Fibroblast of the aortic adventitia (primary cell): ENCODE measurements at places on chromosomes 4 and X.

GRCh38 chrX:130770615-130771014 is 132.4 kb downstream of the ENOX2 start:
- DNase-seq, result peak; percentile 85

DNA sequence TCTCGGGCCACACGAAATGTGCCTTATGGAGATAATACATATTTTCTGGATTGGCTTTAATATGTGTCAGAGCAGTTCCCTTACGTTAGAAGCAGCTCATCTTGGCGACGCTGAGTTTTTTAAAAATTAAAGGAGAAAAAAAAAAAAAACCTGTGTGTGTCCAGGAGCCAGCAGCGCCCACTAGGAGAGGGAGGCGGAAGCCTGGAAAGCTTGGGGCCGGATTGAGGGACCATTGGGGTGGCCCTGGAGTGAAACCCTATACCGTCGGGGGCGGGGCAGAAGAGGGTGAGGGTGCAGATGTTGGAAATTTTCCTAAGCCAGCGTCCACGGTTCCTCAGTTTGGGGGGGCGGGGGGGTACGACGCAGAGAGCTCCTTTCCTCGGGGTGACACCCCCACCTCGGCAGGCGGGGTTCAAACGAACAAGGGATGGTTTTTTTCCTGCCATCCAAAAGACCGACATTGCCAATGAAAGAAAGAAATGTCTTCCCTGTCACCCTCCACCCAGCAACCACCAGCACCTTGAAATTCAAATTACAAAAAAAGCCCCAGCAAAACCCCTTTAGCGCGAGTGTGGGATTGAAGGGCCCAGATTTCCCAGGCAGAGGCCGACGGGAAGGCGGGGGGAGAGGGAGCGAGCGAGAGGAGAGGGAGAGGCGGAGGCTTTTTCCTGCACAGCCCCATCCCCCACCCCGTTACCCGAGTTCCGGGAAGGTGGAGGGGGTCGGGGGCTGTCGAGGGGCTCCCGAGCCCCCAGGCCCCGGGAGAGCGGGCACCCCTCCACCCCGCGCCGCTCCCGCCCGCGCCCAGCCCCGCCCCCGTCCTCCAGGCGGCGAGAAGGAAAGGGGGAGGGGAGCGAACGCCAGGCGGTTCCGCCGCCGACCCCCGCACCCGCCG is 859 bp downstream of the SMARCA1 start:
- peak; percentile 52 for DNase-seq

GRCh38 chrX:112368371-112368770 is 285.8 kb upstream of the TRPC5 start:
- no peak for DNase-seq

GRCh38 chr4:4778554-4778953 is 80.9 kb upstream of the MSX1 start:
- no peak for DNase-seq

DNA sequence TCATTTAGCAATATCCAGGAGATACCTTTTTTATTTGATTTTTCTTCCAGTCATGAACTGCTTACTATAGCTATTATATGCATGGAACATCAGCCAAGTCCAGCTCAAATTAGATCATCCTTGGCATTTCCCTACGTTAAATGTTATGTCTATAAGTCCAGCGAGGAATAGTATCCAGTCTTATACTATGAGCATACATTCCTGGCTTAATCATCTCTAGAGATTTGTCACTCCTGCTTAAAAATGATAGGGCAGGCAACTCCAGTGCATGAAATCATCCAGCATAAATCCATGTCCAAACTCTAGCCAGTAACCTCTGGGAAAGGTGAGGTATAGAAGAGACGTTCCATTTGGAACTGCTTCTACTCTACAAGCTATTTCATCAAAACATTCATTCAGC is 126.7 kb upstream of the VCX2 start:
- no peak for DNase-seq

DNA sequence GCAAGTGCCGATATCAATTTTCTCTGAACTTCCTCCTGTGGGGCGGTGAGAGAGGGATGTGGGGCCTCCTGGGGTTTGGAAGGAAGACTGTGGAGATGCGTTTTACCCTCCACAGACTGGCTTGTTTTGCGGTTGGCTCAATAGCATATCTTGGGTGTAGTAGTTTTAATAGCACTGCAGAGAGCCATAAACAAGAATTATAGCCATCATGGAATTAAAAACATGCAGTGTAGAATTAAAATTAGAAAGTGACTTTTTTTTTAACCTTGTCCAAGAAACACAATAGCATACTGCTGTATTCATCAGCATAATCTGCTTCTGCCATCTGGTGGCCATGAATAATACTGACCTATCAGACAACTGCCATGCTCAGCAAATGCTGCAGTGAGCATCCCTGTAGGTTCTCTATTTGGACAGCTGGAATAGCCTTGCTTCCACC is 47.3 kb upstream of the SCML1 start:
- DNase-seq, result peak; percentile 81

DNA sequence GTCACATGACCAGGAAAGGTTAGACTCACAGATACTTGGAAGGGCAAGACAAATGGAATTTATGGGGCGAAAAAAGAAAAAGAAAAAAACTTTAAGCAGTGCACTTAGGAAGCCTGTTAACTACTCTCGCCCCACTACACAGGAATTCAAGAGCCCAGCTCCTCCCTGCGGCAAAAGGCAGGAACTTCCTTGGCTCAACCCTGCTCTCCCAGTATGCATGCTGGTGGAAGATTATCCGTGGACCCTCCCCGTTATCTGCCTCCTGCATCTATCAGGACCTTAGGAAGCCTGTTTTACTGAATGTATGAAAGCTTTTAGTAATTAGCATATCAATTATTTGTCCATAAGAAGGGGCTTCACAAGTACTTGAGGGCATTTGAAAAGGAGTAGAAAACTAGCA is 40.1 kb upstream of the RPA4 start:
- DNase-seq, result peak; percentile 30
